GM12892 (cell line): ENCODE measurements at places on chromosomes 6 and 20.

GRCh38 chr6:98469141-98469540, 365.2 kb upstream of the POU3F2 start:
- DNase-seq = no peak

- no peak for DNase-seq
Measured at GRCh38 chr6:118724211-118724610, 72.8 kb upstream of the CEP85L start.

DNA sequence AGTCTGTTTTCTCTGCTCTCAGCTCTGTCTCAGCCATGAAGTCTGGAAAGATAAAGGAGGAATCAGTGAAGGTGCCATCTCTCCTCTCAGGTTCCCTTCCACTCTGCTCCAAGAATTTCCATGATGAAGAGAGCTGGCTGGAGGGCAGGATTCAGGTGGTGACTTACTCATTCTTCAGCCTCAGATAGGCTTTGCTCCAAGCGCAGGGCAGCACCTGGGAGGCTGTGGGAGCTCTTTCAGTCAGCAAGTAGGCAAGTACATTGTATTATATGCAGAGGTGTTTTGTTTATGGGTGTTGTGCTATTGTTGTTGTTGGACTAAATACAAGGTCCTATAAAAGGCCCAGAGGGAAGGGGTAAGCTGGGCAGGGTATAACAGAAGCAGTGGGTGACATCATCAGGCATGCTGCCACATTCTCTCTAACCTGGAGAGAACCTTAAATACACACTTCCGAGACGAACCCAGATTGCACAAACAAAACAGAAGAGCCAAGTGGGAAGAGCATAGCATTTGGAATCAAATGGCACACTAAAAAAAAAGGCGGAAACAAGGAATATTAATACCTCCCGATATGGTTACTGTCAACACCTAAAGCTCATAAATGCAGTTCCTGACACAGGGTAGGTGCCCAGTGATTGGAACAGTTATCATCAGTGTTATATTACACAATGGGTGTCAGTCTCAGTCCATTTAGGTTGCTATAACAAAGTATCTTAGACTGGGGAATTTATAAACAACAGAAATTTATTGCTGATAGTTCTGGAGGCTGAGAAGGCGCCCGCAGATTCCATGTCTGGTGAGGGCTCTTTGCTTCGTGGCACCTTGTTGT, 14.5 kb upstream of the PSMG4 start:
- DNase-seq = no peak

DNA sequence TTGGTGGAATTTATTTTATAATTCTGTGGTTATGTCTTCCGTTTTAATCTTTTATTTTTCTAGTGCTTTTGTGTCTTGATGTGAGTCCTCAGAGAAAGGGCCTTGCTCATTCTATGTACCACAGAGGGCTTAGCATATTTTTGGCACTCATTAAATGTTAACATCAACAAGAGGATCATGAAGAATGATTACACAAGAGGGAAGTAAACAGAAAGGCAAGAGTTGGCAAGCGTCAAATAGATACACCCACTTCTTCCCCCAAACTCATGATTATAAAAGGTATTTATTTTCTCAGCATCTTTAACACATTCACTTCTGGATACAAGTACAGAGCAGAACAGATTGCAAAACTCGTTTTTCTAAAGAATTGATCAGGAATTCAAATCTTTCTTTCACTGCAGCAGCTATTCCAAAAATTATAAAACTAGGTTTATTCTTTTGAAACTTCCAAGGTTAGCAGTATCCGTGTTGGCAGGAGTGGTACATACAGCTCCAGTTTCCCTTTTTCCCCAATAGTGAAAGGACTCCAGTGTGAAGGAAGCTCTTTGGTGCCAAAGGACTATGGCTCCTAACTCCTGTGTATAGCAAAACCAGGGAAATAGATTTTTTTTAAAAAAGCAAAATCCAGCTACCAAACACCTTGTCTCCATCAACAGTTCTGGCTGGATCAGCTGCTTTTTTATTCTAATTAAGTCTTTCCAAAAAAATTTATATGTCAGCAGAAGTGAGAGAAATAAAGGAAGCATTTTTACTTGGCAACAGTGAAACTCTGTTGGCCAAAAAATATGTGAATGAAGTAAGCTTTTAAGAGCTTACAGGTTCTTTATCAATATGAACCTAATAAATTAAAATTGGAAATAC, 221.9 kb downstream of the ADGRG6 start:
- no peak for DNase-seq

- no peak for DNase-seq
Measured at GRCh38 chr6:164095056-164095455, 680.5 kb downstream of the QKI start.
